ENCODE measurements at places on chromosomes 7 and 10.

DNA sequence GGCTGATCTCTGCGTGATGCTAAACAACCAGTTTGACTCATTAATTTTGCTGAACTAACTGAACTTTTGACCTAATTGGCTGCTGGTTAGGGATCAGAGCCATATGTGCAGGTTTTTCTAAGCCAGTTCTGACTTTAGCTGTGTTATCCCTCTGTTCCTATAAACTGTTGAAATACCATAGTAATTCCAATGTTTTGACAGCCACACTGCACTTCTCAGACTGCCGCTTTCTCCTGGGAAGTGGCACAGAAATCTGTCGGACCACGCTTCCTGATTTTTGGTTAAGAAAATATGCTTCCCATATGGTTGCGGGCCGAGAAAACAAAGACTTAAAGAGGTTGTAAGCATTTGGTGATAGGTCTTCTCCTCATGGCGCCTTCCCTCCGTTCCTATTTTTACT is 42.3 kb downstream of the TBXAS1 start:
- peak; percentile 70 for DNase-seq

- no peak for DNase-seq
Observed at GRCh38 chr7:31490796-31491314, 23.0 kb upstream of the ITPRID1 start.

- peak; percentile 27 for DNase-seq
Observed at GRCh38 chr10:47024399-47025252, 113.4 kb downstream of the PTPN20 start.

- DNase-seq = no peak
Observed at GRCh38 chr10:133455196-133455595, 1.5 kb downstream of the SCART1 start.

- DNase-seq = no peak
Observed at GRCh38 chr7:124250297-124251034, 217.6 kb upstream of the TMEM229A start.

DNA sequence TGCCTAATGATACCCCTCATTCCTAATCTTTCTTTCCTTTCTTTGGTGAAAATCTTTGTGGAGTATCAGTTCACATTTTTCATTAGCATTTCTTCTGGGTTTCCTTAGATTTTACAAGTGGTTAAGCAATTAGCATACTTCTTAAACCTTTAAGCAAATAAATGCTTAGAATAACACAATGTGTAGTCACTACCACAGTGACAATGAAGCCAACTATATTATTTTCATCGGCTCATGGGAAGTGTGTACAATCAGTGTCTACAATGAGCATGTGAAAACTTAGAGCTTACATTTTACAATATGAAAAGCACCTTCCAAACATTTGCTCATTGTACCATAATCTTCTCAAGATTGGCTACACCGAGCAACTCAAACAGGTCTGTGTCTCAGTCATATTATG is 176.2 kb upstream of the PLXNA4 start:
- peak; percentile 24 for DNase-seq

DNA sequence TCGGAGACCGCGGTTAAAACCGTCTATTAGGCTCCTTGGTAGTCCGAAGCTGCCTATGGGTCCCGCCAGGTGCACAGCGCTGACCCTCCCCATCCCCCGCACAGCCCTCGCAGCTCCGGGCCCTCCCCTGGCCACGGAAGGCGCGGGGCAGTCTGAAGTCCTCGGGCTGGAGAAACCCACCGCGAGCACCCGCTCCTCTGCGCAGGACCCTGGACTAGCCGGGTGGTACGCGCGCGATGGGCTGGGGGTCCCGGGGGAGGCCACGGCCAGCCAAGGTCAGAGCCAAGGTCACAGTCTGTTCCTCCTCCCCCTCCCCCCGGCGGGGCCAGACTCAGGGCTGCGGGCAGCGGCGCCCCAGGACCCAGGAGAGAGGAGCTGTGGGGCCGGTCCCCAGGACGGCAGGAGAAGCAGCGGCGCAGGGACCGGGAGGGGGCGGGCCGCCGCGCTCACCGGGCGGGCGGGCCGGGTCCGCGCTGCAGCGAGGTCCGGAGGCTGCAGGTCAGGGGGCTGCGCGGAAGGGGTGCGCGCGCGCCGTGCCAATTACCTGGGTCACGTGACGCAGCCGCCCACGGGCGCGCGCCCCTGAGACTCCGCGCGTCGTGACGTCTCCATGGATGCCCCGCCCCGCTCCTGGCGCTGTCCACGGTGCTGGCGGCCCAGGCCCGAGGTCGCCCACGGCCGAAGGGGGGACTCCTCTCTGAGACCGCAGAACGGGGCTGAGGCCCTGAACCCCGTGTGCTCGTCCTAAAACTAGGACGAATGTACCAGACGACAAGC is at the start of gene OGDHL:
OGDHL (minus strand) TSS at position 535 of the 777 bp plus-strand sequence. CDS start 3,731 bp downstream, outside the sequence.
- peak; percentile 52 for DNase-seq

- no peak for DNase-seq
Observed at GRCh38 chr10:111281516-111281915, 204.7 kb downstream of the ADRA2A start.

- no peak for DNase-seq
Observed at GRCh38 chr7:141624763-141625162, 73.6 kb downstream of the AGK start.

DNA sequence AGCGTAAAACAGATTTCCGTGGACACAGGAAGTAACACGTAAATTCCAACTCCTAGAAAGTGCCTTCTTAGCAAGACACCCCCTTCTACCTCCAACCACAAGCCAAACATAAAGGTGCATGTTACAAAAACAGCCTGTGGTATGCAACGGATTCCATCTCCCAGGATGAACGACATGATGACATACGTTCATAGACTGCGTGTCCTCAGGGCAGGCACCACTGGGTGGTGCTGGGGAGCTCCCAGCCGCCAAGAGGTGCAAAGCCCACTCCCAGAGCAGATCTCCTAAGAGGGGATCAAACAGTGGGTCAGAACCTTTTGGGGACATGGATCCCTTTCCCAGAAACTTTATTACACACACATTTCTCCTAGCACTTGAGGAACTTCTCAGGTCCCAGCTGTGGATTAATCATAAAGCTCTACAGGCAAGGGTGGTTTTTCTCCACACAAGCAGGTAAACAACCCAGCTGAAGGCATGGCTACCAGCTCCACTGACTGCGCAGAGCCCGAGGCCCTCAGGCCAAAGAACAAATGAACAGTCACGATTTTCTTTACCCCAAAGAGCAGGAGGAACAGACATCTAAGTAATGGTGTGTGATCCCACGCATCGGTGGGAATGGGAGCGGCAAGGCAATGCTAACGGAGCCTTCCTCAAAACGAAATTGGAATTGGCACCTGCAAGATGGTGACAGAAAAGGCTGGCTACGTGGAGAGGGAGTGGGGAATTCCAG is 13.8 kb downstream of the PSAP start:
- DNase-seq = peak; percentile 37

DNA sequence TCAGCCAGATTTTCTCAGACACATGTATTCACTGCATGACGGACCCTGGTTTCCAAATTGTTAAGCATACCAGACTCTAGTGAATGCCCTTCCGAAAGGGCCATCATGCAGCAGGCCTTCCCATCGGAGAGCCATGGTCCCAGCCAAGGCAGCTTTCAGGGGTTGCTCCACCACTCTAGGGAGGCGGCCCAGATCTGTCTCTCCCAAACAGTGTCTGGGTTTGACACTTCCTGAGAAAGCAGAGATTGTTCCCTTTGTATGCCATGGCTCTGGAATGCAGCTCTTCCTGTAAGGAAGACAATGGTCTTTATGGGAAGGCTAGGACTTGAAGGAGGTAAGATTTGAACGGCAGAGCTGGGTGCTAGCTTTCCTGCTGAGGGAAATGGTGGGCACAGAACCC is 178.8 kb upstream of the BMPER start:
- no peak for DNase-seq

DNA sequence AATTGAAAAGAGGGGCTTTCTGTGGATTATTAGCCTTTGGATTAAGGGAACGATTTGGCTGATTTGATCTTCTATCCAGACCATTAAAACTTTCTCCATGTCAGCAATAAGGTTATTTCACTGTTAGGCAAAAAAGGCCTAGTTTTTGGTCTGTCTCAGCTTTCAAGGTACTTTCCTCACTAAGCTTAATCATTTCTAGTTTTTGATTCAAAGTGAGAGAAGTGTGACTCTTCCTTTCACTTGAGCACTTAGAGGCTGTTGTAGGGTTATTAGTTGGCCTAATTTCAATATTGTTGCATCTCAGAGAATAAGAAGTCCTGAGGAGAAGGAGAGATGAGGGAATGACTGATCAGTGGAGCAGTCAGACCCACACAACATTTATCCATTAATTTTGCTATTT is 596.0 kb upstream of the TPK1 start:
- DNase-seq = no peak

- peak; percentile 36 for DNase-seq
Observed at GRCh38 chr10:49359349-49360270, 36.3 kb downstream of the DRGX start.

GRCh38 chr7:100407285-100408180 is 21.0 kb downstream of the ZCWPW1 start:
- DNase-seq = peak; percentile 76

DNA sequence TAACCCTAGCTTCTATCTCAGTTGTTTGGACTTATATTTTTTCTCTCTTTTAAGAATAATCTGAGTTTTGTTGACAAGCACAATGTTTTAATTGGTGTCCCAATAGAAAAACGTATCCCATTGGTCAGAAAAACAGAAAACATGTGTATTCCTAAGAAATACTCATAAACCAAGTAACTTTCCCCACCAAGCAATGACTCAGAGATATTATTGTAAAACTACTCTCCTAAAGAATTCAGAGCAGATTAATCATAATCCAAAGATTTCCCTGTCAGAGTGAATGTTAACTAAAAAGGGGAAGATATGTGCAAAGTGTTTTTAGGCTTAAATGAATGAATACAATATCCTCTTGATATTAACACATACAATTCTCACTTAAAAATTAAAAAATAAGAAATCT is 29.4 kb upstream of the MBL2 start:
- DNase-seq = peak; percentile 40

DNA sequence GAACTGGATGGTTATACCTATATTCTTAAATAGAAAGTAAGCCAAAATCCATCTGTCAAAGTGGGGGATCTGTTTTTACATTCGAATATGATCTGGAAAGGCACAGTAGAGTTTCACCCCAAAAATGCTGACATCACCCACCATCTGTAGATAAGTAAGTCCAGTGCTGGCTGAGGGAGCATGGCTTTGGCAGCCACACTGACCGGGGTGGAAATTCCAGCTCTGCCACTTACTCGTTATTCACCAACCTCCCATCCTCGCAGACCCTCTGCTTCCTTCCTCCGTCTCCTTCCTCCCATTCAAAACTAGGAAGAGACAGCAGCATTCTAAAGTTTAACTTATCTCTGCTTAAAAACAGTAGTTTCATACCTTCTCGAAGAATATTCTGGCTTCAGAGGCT is 84.9 kb upstream of the GATA3 start:
- no peak for DNase-seq

DNA sequence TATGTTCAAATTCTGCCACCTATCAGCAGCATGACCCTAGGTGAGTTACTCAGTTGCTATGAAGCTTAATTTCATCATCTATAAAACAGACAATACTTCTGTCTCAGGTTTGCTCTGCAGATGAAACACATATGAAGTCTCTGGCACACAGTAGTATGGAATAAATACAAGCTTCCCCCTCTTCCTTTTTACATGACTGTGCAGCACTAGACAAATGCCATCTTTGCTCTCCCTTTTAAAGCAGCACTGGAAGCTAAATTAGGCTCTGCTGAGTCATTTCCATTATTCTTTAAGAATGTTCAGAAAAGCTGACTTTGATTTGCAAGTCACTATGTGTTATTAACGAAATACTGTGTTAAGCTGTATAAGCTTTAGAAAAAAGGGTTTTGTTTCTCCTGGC is 40.7 kb upstream of the ANAPC16 start:
- DNase-seq = peak; percentile 66

DNA sequence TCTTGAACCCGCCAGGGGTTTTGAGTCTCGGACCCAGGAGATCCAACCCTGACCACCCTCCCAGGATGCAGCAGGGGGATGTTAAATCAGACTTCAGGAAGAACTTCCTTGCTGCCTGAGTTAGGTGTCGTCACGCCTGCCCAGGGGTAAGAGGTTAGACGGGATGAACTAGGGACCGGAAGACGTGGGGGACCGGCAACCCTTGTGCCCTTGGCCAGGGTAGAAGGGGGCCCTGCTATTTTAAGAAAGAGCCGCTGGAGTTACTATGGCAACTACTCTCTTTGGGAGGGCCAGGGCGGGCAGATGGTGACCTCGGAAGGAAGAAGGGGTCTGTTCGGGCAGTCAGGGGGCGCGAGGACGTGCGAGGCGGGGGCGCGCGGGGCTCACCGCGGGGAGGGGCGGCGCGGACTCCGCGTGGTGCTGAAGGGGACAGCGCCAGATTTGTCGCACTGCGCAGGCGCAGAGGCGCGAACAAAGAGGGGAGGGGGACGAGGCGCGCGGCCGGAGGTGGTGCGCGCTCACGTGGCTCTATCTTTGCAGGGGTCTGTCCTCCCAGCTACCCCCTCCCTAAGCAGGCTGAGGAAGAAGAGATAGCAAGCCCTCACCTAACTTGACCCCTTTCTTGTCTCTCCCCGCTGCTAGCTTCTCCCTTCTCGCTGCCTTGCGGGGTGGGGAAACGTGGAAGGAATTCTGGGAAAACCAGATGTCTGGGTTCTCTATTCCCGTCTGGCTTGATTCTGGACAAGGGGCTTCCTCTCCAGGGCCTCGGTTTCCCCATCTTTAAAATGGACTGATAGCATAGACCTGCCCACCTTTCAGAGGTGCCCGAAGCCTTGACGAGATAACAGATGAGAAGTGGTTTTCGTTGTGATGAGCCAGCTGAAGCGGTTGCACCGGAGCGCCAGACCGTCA is 940 bp upstream of the PSD start:
- DNase-seq = peak; percentile 23

DNA sequence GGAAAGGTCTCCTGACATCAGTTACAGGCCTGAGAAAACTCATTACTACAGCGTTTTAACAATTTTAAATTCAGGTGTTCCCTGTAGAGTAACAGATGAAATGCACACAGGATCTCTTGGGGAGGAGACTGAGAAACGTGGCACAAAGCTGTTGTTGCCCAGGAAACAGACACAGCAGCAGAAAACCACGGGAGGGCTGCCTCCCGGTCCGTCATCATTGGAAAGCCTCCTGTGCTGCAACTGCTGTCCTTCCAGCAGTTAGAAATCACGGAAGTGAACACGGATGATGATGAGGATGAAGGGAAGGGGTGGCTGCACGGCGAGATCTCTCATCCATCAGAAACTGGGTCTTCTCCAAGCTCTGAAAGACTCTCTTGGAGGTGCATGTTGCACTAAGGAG is 94.6 kb upstream of the RNF32 start:
- no peak for DNase-seq

DNA sequence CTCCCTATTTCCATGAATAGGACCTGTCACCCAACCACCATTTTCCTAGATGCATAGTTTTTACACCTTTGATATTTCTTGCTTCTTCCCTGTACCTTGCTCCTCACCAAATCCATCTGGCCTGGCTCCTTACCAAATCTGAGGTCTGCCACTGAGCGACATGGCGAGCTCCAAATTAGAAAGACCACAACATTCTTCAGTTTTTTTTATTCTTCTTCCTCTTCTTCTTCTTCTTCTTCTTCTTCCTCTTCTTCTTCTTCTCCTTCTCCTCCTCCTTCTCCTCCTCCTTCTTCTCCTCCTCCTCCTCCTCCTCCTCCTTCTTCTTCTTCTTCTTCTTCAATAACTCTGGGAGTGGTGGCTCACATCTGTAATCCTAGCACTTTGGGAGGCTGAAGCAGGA is 7.1 kb downstream of the CPED1 start:
- DNase-seq = no peak

GRCh38 chr10:21368728-21369425 is 156.6 kb downstream of the SKIDA1 start:
- peak; percentile 55 for DNase-seq

Data from fibroblast of upper back skin (primary cell).